ENCODE measurements at places on chromosomes 6 and 20.

- DNase-seq = no peak
Observed at GRCh38 chr6:119227377-119227776, 122.2 kb downstream of the MAN1A1 start.

- DNase-seq = no peak
Observed at GRCh38 chr6:98142839-98143238, 691.5 kb upstream of the POU3F2 start.

GRCh38 chr20:56181583-56181982, 66.9 kb upstream of the MC3R start:
- DNase-seq = no peak

DNA sequence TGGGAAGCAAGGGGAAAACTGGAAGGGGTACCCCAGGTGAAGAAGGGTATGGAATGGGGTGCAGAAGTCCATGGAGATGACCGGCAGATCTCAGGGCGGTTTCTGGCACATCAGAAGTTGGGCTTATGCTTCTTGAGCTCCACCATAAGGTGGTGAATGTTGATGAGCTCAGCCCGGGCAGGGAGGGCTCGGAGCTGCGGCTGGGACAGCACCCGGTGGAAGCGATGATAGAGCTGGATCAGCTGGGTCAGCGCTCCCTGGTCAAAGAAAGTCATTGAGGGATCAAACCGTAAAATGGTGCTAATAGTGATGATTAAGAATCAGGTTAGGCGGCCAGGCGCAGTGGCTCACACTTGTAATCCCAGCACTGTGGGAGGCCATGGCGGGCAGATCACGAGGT, 20.9 kb downstream of the VPS52 start:
- DNase-seq = no peak
